ENCODE measurements at places on chromosomes 3 and 15. TPM values are rescaled to one million over a fixed set of nuclear protein-coding genes. Genes with fewer than 3 reads are reported as not detected.

The BBS4 gene
- total RNA-seq: 36.1 TPM

The GHRL gene
- not detected for total RNA-seq

The CYP1A2 gene
- 0.10 TPM for total RNA-seq

The MCTP2 gene
- total RNA-seq: 14.2 TPM

The PPP4R2 gene
- 75.8 TPM for total RNA-seq

The NR1I2 gene
- total RNA-seq: 0.10 TPM

The DPPA2 gene
- not detected for total RNA-seq

The ALDH1A3 gene
- total RNA-seq: 26.0 TPM

The IGSF11 gene
- 1.6 TPM for total RNA-seq

The GCSAM gene
- 1.2 TPM for total RNA-seq

The MUC4 gene
- 0.30 TPM for total RNA-seq

The ITPKA gene
- 0.39 TPM for total RNA-seq

The CCDC39 gene
- total RNA-seq: not detected

The CRABP1 gene
- total RNA-seq: 9.0 TPM

The ATP13A5 gene
- total RNA-seq: 3.7 TPM

The EOMES gene
- 0.49 TPM for total RNA-seq

The TMC3 gene
- 0.20 TPM for total RNA-seq
